ENCODE measurements at places on chromosomes 5 and 9.
A peak's percentile ranks its signal among the peaks of the same experiment; 100 is the strongest.

GRCh38 chr9:111147041-111147440 lies 108.8 kb upstream of the LPAR1 start:
- DNase-seq = no peak

- DNase-seq = no peak
These were observed 234.1 kb downstream of the AUH start for GRCh38 chr9:91127653-91128052.

GRCh38 chr5:177607452-177608192 lies 7.7 kb downstream of the B4GALT7 start:
- peak; percentile 72 for DNase-seq

DNA sequence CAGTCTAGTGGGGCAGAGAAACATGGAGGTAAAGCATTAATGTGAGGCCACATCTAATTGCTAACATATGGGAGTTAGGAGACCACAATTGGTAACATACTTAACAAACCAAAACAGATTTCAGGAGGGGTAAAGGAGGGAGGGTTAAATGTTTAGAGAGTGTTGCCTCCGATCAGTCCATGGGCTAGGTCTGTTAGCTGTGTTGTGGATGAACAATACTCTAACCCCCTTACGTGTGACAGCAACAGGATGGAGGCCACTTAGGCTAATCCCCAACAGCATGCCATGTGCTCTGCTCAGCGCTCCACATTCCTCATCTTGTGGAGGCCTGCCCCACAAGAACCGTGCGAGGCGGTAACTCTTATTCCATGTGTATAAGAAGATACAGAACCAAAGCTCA lies 167.0 kb downstream of the CRB2 start:
- no peak for DNase-seq

GRCh38 chr9:38394416-38394815 lies 1.9 kb downstream of the ALDH1B1 start:
- no peak for DNase-seq

GRCh38 chr5:35745660-35746059 lies 111.0 kb upstream of the IL7R start:
- no peak for DNase-seq

GRCh38 chr9:29348999-29349398 lies 1775.7 kb upstream of the C9orf72 start:
- no peak for DNase-seq

DNA sequence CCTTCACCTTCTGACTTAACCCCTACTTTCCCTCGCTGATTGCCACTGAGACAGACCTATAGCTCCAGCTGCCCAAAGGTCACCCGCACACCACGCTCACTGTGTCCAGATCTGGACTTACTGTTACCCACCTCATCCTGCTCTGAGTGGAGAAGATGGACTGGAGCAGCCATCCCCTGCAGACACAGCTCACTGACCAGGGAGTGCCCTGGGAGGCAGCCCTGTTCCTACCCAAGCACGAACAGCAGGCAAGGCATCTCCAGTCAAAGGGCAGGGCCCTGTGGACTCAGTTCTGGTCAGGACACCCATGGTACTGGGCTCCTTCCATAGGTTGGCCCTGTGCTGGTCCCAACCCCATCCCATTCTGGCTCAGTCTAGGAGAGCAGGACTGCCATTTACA lies 9.5 kb upstream of the BARX1 start:
- DNase-seq = no peak

DNA sequence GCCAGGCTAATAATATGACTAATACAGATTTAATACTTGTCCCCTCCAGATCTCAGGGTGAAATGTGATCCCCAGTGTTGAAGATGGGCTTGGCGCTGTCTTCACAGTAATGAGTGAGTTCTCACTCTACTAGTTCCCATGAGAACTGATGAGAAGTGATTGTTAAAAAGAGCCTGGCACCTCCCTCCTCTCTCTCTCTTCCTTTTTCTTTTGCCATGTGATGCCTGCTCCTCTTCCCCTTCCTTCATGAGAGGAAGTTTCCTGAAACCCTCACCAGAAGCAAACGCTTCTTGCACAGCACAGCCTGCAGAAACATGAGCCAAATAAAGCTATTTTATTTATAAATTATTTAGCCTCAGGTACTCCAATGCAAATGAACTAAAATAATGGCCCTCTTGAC lies 55.2 kb downstream of the GLDC start:
- no peak for DNase-seq

DNA sequence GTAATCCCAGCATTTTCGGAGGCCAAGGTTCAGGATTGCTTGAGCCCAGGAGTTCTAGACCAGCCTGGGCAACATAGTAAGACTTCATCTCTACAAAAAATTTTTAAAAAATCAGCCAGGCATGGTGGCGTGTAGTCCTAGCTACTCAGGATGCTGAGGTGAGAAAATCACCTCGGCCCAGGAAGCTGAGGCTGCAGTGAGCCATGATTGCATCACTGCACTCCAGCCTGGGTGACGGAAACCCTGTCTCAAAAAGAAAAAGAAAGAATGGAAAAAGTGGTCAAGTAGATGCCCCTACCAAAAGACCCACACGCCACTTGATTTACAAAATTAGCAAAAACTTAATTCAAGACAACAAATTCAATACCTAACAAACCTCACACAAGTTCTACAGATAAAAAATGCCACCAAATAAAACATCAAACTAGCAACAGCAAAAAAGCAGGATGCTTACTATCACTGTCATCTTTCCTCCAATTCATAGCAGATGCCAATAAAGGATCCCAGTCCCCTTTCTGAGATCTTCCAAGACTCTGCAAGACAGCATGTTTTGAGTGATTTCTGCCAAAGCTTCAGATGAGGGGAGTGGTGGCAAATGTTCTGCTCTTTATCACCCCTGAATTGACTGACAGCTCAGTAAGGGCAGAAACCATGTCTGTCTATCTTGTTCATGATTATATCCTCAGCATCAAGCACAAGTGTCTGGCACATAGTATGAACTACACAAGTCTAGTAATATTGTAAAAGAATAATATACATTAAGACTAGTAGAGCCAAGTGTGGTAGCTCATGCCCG lies 34.2 kb upstream of the TESK1 start:
- no peak for DNase-seq

DNA sequence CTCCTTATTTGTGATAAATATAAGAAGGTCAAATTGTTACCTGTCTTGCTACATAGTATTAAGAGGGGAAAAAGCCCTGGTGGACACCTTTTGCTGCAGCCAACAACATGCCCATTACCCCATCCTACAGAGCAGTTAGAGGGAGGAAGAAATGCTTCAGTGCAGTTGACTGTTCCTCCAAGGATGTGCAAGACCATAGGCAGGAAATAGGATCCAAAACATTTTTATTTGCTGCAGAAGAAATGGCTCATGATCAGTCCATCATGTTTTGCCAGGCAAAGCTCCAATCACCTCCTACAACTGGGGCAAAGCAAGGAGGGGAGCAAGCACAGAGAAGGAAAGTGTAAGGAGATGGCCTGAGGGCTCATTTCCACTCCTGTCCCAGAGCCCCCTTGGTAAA lies 399.1 kb upstream of the PIK3R1 start:
- no peak for DNase-seq

- no peak for DNase-seq
These were observed 35.1 kb upstream of the NTNG2 start for GRCh38 chr9:132126680-132127236.

- peak; percentile 76 for DNase-seq
These were observed 27.0 kb downstream of the TTLL11 start for GRCh38 chr9:122065923-122066629.

- DNase-seq = peak; percentile 60
These were observed 833 bp downstream of the ANKHD1 start for GRCh38 chr5:140402258-140403074.

DNA sequence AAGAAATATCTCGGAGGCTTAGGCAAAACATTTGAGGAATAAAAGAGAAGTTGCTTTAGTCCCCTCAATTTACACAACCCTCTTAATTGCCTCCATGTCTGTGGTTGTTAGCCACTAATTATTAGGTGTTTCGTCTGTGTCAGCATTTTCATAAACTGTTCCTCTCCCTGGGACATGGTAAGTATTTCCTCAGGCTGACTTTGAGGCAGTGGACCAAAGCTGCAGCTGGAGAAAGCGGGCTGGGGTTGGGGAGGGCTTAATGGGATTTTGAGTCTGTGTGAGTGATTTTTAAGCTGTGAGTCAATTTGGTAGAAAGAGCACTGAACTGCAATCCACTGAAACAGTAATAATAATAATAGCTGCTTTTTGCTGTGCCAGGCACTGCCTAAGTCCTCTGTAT lies 13.0 kb upstream of the TTC1 start:
- no peak for DNase-seq

- no peak for DNase-seq
These were observed 12.2 kb downstream of the CD74 start for GRCh38 chr5:150400316-150401075.

- DNase-seq = peak; percentile 29
These were observed 43.1 kb downstream of the BOD1 start for GRCh38 chr5:173573126-173573960.

DNA sequence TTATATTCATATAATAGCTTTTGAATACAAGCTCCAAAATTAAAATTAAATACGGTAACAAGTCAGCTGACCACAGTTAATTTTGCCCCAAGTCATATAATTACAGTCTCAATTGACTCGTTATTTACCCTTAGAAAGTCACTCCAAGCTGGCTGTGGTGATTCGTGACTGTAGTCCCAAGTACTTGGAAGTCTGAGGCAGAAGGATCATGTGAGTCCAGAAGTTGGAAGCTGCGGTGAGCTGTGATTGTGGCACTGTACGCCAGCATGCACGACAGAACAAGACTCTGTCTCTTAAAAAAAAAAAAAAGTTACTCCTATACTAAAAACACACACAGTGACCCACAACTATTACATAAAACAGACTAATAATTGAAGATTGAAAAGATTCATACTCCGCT lies 31.6 kb upstream of the DTWD2 start:
- no peak for DNase-seq

DNA sequence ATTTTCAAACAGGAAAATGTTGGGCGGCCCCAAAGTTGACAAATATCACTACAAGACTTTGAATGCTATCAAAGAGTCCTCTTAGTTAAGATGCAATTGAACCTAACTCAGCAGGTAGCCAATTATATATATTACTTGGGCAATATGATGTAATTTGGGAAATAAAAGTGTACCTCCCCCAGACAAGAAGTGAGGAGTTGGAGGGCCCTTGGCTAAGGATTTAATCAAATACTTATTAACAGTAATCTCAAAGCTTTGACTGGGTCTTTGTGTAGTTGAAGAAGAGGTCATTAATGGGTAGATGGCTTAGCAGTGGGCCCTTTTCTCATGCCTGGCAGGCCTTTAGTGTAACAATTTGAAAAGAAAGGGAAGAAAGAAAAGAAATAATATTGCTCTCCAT lies 599.0 kb downstream of the CSNK1G3 start:
- DNase-seq = no peak

- peak; percentile 12 for DNase-seq
These were observed 5.2 kb upstream of the ZDHHC11 start for GRCh38 chr5:855771-856530.

DNA sequence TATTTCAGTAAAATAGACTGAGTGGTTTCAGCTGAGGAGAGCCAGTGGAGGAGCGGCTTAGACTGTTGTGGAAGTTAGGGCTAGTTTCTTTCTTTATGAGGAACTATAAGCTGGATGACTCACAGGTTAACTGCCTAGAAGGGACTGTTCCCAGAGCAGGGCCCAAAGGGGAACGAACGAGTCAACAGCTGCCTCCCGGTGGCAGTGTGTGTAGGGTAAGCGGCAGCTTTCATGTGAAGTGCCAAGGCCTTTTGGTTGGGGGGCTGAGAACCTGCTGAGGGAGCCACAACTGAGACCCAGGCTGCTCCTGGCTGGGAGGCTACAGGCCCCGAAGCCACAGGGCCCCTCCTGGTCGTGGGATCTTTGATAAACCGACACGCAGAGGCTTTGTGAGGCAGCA lies 7.0 kb downstream of the SQSTM1 start:
- peak; percentile 40 for DNase-seq

- no peak for DNase-seq
These were observed 288.4 kb downstream of the MTRR start for GRCh38 chr5:8157320-8157822.

GRCh38 chr5:139689631-139690063 lies 41.5 kb downstream of the CXXC5 start:
- peak; percentile 75 for DNase-seq

- no peak for DNase-seq
These were observed 39.4 kb upstream of the ERCC6L2 start for GRCh38 chr9:95836072-95836471.

DNA sequence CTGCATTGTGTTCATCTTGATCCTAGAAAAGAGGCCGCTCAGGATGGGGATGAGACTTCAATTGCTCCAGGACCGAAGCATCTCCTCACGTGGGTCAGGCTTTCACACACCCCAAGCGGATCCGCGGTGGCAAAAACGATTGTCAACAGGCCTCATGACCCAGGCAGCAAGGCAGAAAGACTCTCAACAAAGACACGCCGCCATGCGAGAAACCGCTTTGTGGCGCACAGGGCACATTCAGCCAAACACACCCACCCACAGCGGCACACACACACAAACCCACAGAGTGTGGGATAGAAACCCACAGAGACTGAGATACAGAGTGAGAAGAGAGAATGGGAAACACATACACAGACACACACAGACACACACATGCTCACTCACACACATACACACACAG lies 483.4 kb downstream of the SPATA31A7 start:
- no peak for DNase-seq

DNA sequence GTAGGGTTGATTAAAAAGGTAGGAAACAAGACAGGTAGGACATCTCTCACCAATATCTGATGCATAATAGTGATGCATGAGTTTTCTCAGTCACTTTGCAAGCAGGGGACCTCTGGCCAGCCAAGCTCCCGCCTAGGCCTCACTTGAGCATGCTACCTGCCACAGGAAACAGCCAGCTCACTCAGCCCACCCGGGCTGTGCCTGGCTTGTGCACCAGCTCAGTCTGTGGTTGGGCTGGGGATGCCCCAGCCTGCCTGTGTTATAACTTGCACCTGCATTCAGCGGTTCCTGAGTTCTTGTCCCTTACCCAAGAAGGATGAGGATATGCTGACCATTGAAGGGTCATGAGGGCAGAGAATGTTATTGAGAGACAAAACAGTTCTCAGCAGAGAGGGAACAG lies 172.8 kb upstream of the PLCXD3 start:
- DNase-seq = no peak

DNA sequence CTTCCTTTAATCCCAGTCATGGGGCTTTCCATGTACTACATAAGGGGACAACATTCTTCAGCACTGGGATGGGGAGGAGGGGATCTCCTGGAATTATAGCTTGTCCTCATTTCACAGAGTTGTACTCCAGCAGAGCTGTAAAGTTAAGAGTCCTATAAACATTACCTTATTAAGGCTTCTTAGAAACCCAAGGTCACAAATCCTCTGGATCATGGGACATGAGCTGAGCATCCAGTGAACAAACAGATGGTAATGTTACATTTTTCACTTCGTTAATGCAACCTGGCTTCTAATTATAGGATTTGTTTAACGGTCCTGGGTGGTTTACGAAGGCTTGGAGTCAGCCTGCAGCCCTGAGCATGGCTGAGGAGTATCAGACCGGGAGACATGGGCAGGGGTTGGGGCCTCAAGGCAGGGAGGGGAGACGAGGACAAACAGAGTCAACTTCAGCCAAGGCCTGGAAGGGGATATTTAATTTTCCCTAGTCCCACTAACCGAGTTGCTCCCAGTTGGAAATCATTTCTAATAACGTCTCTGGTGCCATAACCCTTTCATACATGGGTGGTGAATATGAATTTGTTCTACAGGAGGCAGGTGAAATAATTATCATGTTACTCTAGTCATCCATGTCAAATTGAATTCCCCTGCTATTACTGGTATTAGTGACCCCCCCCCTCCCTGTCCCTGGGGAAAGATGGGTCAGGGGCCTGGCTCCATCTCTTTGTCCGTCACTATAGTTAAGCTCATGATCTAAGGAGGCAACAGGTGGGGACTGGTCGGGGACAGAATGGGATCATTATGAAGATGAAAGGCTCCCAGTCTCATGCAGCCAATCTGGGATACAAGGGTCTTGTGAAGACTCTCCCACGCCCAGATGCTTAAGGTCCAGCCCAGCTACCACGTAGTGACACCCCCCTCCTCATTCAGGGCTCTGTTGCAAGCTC lies 10.7 kb upstream of the IL17B start:
- no peak for DNase-seq
